ENCODE measurements at places on chromosomes 2 and 18.

DNA sequence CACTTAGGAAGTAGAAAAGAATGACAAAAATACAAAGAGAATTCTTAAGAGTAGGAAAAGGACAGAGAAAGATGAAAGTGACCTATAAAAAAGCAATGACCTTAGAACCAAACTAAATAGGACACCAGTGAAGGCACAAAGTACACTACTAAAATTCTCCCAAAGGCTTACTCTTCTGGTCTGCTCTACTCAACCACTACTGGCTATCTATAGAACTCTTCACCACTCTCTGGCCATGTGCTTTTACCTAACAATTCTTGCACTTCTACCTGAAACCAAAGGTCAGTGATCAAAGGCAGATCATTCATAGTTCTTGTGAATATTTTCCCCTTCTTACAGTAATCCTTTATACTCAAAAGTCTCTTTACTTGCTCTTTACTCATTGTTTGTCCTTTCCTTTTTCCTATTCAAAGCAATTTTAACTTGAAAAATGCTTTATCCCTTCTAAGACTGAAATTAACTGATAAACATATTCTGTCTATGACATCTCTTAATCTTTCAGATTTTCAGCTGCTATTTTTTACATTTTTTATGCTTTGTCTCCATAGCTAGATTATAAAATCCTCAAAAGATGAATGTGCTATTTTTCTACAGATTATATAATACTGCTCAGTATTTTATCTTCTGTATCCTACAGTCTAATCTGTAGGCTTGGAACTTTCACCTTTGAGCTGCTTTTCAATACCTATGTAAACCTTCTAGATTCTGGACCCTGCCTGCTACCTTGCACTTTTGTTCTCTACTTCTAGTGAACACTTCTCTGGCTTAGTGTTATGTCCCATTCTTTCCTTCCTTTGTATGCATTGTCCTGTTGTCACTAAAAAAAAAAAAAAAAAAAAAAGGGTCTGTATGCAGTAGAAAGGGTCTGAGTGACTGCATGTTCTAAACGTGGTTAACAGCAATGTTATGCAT lies 64.6 kb downstream of the NCKAP1 start:
- no peak for DNase-seq

DNA sequence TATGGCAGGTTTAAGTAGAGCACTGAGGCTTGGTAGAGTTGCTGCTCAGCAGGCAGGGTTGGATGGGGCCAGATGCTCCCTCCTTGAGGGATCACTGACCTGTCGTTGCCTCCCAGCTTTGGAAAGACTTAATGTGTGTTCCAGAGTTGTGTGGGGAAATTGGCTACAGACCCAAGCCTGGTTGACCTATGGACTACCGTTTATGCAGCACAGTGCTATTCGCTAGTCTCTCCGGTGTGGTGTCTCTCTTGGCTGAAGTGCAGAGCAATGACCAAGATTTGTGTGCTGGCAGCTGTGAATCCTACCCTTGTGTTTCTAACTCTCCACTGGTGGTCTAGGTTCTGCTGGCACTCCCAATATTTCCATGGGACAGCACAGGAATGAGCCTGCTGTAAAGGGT lies 29.8 kb upstream of the SLC4A10 start:
- DNase-seq = no peak

DNA sequence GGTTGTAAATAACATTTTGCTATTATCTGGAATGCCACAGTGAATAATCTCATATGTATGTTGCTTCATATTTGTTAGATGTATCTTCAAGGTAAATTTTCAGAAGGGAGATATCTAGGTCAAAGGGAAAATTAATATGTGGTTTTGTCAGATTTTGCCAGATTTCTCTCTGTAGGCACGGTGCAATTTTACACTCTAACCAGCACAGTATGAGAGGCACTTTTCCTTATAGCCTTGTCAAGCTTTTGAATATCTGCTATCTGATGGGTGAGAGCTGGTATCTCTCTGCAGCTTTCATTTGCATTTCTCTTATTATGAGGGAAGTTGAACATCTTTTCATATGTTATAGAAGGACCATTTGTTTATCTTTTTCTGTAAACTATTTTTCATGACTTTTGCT lies 175.7 kb upstream of the PGAP1 start:
- no peak for DNase-seq

- no peak for DNase-seq
These were observed 157.1 kb downstream of the PXDN start for GRCh38 chr2:1586923-1587840.

GRCh38 chr2:163736433-163737189 lies 803 bp upstream of the FIGN start:
- DNase-seq = no peak

- DNase-seq = peak; percentile 39
These were observed 248.5 kb downstream of the CDH20 start for GRCh38 chr18:61581578-61582201.

- DNase-seq = no peak
These were observed 70.1 kb upstream of the STPG4 start for GRCh38 chr2:47225061-47225783.

DNA sequence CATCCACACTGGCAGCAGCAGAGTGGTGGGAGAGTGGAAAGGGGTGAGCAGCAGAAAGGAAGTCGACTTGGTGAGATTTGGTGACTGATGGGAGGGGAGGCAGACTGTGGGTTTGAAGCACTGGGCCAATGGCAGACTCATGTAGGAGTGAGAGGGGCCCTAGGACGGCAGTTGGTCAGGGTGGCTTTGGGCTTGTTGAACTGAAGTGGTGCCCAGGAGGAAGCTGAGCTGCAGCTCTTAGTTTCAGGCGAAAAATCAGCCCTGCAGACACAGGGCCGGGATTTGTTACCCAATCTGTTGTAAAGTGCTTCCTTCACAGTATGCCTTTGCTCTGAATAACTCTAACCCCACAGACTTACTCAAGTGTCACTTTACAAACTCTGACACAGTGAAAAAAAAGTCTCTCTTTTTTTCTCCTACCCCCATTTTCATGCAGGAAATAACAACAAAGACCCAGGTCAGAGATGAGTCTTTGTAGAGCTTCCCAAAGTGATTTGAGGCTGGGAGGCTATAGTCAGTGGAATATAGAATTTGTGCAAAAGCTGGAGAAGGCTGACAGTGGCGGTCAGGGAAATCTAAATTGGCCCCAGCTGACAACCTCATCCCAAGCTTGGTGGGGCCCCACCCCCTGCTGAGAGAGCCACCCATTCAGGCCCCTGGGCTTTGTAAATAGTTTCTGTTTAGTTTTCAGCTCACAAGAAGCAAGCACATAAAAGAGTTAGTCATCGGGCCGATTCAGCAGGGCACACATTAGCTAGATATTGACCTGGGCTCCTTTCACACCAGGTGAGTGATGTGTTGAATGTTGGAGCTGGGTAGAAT lies 226.9 kb downstream of the VAPA start:
- no peak for DNase-seq

DNA sequence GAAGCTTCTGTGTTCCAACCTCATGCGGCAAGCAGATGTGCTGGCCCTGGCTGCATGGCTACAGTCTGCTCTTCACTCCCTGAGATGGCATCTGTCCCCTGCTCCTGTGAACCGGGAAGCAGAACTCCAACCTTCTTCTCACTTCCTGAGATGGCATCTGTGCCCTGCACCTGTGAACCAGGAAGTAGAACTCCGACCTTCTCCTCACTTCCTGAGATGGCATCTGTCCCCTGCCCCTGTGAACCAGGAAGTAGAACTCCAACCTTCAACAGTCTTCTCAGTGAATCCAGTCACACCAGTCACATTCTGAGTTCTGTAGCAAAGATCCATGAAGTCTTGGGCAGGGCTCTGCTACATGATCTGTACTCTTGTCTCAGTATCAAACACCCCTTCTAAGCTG lies 887.2 kb upstream of the KLHL29 start:
- no peak for DNase-seq

GRCh38 chr2:53498210-53498609 lies 269.4 kb upstream of the CHAC2 start:
- DNase-seq = no peak

DNA sequence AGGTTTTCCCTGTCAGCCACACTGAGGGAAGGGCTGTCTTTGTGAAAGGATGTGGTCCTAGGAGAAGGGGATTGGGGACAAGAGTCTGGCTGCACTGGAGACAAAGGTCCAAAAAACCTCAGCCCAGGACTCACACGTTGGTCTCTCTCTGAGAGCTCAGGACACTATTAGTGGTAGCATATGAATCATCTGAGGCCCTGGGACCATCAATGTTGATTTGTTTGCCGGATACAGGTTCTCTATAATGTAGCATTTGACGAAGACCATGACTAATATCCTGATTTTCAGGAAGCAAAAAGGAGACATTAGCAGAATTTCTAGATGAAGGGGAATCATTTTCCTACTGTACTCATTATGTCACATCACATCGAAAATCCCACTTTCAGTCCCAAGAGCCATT lies 22.2 kb upstream of the DNAH6 start:
- no peak for DNase-seq

- DNase-seq = no peak
These were observed 23.3 kb downstream of the SPATS2L start for GRCh38 chr2:200329798-200330197.

GRCh38 chr2:113227698-113228097 lies 51.0 kb downstream of the PAX8 start:
- DNase-seq = no peak

DNA sequence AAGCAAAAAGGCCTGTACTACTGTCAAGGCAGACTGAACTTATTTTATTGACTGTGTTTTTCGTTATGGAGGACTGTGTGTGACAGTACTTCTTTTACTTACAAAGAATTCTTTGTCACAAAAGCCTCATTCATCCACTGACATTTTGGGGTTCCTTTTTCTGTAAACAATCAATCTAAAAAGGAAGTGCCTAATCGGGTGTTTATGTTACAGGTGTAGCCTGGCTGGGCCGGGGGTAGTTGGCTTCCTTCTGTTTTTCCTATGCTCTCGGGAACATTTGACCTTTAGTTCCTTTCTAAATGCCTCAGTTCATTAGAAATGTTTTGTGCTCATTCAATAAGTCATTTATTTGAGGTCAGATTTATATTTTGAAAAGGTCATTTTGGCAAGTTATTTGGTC lies 8.3 kb downstream of the ZCCHC2 start:
- no peak for DNase-seq

DNA sequence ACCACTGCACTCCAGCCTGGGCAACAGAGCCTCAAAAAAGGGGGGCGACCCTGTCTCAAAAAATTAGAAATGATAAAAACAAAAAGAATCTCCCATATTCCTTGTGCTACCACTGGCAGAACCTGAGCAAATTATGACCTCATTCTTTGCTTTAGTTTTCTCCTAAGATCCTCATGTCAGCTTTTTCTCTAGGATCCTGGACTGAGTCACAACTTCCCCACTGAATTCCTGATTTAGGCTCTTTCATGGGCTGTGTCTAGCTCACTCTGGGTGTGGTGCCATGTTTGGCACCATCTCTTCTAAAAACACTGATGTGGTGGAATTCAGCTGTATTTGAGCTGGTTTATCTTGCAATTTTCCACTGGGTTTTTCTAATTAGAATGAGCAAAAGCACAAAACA lies 37.1 kb downstream of the EXOC6B start:
- no peak for DNase-seq

DNA sequence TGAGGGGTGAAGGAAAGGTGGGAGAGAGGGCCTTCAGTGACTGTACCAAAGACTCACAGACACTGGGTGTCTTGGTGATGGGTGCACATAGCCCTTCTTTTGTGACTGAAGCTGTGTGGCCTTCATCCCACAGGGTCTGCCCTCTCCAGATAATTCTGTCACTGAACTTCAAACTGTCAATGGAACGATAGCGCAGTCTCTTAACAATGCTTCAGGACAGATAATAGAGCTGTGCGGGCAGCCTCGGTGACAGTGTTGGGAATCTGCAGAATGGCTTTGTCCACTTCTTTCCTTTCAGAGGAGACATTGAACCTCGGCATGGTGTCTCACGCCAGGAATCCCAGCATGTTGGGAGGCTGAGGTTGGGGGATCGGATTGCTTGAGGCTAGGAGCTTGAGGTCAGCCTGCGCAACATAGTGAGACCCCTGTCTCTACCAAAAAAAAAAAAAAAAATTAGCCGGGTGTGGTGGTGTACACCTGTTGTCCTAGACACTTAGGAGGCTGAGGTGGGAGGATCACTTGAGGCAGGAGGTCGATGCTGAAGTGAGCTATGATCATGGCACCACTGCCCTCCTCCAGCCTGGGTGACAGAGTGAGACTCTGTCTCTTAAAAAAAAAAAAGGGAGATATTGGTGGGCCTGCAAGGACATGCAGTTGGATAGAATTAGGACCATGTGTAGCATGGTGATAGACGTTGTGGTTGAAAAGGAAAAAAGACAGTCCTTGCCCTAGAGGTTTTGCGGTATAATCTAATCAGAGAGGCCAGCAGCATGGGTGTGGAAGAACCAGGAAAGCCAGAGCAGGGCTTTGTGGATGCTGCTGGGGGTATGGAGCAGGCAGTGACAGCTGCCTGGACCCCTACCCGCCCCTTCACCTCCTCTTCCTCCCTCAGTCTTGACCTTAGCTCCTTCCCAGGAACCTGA lies 91.4 kb downstream of the LDLRAD4 start:
- DNase-seq = no peak

GRCh38 chr18:44386401-44386800 lies 294.3 kb upstream of the SETBP1 start:
- DNase-seq = no peak

DNA sequence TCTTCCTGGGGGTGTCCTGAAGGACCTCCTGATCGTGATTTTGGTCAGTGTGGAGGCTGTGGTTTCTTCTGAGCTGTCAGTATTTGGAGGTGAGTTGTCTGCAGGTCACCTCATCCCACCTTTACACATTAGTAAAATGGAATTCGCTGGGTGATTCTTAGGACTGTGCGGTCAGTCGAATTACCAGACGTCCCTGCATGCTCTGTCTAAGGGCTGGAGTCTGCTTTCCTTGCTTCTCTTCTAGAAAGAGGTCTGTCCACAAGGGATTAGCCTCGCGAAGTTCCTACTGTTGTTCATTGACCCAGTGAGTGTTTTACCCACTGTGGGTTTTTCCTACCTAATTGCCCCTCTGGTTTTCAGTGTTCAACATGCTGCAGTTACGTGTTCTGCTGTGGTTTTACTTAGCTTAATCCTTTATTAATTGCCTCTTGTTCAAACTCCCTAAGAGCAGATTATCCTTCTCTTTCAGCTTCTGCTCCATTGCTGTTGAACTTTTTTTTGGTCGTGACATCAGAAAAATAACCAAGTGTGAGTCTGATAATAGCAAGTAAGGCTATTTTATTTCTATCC lies 183.4 kb downstream of the NEDD4L start:
- DNase-seq = no peak

- no peak for DNase-seq
These were observed at the start of gene IL1R1 for GRCh38 chr2:102141970-102142828. TSS of gene IL1R1 (plus strand) at chr2:102142746. CDS start at chr2:102157725, 14,979 bp downstream.
